Stimulated activated CD4-positive, alpha-beta T cell treated with anti-CD3 and anti-CD28 coated beads, Interleukin-15, amount 100 ng/mL, for 48 hours (primary cell): ENCODE measurements at places on chromosomes 6 and 20.
A peak's percentile ranks its signal among the peaks of the same experiment; 100 is the strongest.

- DNase-seq: no peak
Observed at GRCh38 chr6:101486124-101486523, 92.6 kb downstream of the GRIK2 start.

GRCh38 chr20:34199183-34199582, 42.0 kb upstream of the ASIP start:
- no peak for DNase-seq

GRCh38 chr20:57464642-57465211, 60.2 kb downstream of the CTCFL start:
- no peak for DNase-seq

GRCh38 chr20:17987988-17988387, 19.2 kb downstream of the MGME1 start:
- DNase-seq: no peak

DNA sequence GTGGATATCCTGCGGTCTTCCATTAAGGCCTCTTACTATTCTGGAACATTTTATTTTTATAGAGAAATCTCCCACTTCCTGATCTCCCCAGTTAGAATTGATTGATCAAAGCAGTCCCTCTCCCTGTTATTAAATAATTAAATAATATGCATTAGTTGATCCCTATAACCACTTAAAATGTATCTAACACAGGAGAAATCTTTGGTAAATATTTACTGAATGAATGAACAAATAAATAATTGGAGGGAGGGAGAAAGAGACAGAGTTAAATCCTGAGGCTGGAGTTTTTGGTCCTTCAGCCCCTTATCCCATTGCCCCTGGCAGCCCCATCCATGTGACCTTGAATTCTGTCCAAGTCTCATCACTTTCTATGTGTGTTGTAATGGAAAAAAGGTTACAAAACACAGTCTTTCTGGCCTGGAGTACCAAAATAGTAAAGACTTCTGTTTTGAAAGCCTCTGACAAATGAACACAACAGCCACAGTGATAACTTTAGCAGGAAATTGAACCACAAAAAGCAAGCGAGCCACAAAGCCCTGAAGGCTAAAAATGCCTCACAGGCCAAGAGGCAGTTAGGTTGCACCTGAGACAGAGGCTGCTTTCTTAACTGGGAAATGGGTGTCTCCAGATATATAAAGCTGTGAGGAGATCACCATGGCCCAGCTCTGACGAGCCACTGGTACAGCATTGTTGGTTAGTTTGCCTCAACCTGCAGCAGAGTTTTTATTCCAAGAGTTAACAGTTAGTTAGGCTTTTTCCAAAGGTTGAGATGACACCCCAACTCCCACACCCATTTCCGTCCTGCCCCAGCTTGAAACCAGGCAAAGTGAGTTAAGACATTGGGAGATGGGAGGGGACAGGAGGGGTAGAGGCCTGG, 11.3 kb downstream of the NT5E start:
- peak; percentile 19 for DNase-seq

GRCh38 chr20:59455402-59456341, 148.7 kb upstream of the PHACTR3 start:
- no peak for DNase-seq

DNA sequence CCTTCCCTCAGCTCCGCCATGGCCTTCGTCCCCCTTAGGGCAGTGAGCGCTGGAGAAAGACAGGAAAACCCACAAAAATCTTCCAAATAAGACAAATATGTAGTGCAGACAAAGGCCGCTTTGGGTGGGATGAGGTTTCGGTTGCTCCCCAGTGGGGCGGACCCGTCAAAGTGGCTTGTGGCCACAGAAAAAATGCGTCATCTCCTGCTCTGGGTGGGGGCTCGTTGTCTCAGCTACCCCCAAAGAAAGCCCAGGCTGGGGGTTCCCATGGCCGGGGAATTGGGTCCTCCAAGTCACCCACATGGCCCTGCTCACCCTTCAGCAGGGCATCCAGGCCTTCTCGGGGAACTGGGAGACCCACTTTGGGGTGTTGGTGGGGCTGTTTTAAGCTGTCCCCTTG, 21.9 kb upstream of the SCUBE3 start:
- DNase-seq: no peak

- no peak for DNase-seq
Observed at GRCh38 chr6:166588691-166589336, 2.3 kb upstream of the RAMACL start.

- no peak for DNase-seq
Observed at GRCh38 chr6:13131935-13132661, 196.2 kb downstream of the TBC1D7 start.

DNA sequence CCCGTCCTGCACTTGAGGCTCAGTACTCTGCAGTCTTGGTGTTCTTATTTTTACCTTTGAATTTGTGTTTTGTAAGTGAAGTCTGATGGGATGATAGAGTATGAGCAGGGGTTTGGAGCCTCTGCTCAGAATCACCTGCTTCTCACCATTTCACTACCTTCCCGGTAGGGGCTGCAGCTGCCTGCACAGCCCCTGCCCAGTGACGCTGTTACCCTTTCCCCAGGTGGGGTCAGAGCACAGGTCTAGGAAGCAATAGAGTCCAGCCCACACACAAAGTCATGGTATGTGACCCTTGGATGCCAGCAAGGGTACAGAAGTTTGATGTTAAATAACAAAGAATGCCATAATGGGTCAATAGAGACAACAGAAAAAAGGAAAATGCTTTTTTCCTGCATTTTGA, 101.8 kb upstream of the TCF21 start:
- DNase-seq: no peak

GRCh38 chr20:63163596-63164483, 52.1 kb downstream of the YTHDF1 start:
- no peak for DNase-seq

DNA sequence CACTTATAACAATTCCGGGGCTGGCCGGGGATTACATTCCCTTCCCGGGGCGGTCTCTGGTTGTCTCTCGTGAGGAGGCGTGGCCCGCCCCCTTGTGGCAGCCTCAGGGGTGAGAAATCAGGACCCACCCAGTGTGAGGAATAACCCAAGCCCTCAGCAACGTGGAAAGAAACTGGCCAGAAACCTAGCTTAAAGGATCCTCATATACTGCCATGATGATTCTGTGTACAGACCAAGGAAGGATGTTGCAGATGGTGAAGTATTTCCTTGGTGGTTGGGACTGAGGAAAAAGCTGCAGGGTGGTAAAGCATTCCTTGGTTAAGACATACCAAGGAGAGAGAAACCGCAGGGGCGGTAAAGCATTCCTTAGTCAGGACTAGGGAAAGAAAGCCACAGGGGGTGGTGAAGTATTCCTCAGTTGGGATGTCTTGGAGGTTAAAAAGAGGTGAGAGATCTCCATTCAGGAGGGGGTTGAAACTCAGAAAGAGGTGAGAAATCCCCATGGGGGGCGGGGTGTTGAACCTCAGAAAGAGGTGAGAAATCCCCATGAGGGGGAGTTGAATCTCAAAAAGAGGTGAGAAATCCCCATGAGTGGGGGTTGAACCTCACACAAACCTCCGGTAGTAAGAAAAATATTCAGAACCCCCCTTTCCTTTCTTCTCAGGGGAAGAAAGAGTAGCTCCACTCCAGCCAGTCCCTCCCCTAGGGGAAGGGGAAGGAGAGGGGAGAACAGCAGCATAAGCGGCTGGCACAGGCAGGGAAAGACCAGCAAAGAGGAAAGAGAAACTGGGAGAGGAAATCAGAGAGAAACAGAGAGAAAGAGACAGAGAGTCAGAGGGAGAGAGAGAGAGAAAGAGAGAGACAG, 238.1 kb downstream of the RNGTT start:
- no peak for DNase-seq

GRCh38 chr6:44468835-44469234, 81.3 kb downstream of the CDC5L start:
- no peak for DNase-seq

GRCh38 chr6:167115054-167115453, 7.8 kb upstream of the CCR6 start:
- DNase-seq: no peak

- DNase-seq: no peak
Observed at GRCh38 chr6:89357390-89357789, 4.9 kb upstream of the UBE2J1 start.

DNA sequence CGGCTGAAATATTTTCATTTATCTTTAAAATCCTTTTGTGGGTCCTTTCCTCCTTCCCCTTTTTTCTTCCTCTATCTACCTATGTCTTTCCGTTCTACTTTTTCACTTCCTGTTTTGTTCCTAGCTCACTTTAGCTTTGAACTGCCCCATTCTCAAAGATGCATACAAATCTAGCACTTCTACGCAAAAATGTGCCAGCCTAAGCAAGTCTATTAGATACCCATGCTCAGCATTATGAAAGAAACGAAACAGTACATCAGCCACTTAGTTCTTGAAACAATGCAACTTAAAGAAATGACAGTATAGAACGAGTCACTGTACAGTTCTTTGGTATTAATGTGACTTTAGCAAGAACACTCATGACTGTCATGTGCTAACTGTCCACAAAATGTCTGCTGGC, 47.3 kb upstream of the MARCKS start:
- DNase-seq: no peak

DNA sequence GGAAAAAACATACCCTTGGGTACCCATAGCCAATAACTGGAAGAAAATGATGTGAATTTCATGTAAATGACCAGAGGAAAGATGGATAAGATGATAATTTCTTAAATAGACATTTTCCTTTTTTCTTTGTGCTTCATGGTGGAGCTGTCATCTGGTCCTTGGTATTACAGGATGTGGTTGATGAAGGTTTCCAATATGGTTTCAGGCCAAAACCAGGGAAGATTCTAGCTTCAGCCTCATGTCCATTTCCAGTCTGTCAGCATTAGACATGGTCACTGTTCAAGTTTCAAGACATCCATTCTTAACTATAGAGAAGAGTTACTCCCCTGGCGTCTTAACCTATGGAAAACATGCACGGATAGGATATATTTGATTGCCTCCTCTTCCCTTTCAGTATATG, 63.6 kb downstream of the SSR1 start:
- DNase-seq: no peak
